ENCODE measurements at places on chromosomes 16 and 17. TPM values are rescaled to one million over a fixed set of nuclear protein-coding genes. Genes with fewer than 3 reads are reported as not detected.

The KRTAP1-3 gene
- total RNA-seq: not detected

The KRTAP16-1 gene
- total RNA-seq: not detected

The RPS6KB1 gene
- 38.1 TPM for total RNA-seq

The MYH1 gene
- total RNA-seq: not detected

The ABCC3 gene
- total RNA-seq: 12.4 TPM

The ATP2A1 gene
- 0.44 TPM for total RNA-seq

The LRRC3C gene
- not detected for total RNA-seq

Data from omental fat pad (tissue), 4 donors.